ENCODE measurements at places on chromosomes 3 and 15. TPM values are rescaled to one million over a fixed set of nuclear protein-coding genes. Genes with fewer than 3 reads are reported as not detected.

FANCD2OS gene
- total RNA-seq, result not detected

DNA sequence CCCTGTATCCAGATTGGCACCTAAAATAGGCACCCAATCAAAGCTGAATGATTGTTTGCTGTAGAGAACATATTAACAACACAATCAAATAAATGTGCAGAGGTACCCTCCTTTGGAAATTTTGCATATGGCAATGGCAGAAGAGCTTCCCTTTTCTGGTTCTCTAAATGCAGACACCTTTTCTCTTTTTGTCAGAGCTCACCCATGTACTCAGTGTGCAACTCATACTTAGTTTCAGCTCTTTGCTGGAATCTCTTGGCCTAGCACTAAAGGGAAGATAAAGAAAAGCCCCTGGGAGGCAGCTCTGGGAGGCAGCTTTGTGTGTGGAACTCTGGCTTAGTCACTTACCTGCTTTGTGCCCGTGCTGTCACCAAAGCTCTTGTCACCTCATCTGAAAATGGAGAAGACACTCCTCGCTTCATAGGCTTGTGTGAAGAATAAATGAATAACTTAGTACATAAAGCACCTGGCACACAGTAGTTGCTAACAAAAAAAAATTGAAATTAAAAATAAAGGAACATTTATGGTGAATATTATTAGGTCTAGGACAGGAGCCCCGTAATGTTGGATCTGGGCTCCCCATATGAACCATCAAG, 28.8 kb downstream of the ST6GAL1 start:
- no peak for DNase-seq
- no peaks in the 10 kb centered on the region for H3K36me3 ChIP-seq
- no peak overlapping the region for H3K27ac ChIP-seq
- H3K4me3 ChIP-seq, result no peak overlapping the region

STT3B gene
- 89.9 TPM for total RNA-seq

GRCh38 chr15:29921130-29921601, 98.9 kb upstream of the TJP1 start:
- peaks cover 6% of the 10 kb centered on the region for H3K4me1 ChIP-seq
- H3K36me3 ChIP-seq, result no peaks in the 10 kb centered on the region
- no peak overlapping the region for H3K4me3 ChIP-seq
- H3K27me3 ChIP-seq, result no peaks in the 10 kb centered on the region
- peak; percentile 39 for DNase-seq

GRCh38 chr3:183500319-183500718, 55.2 kb downstream of the KLHL6 start:
- H3K27ac ChIP-seq, result no peak overlapping the region
- no peak for DNase-seq
- no peak overlapping the region for H3K4me3 ChIP-seq
- no peaks in the 10 kb centered on the region for H3K27me3 ChIP-seq
- H3K36me3 ChIP-seq, result no peaks in the 10 kb centered on the region

WDR49 gene
- 1.0 TPM for total RNA-seq

GRCh38 chr3:128442070-128442469, 24.6 kb downstream of the DNAJB8 start:
- H3K36me3 ChIP-seq, result no peaks in the 10 kb centered on the region
- H3K27me3 ChIP-seq, result no peaks in the 10 kb centered on the region
- DNase-seq, result no peak
- no peak overlapping the region for H3K27ac ChIP-seq
- H3K4me1 ChIP-seq, result no peaks in the 10 kb centered on the region

- peaks cover 9% of the 10 kb centered on the region for H3K4me1 ChIP-seq
- no peaks in the 10 kb centered on the region for H3K27me3 ChIP-seq
- H3K36me3 ChIP-seq, result no peaks in the 10 kb centered on the region
- no peak overlapping the region for H3K4me3 ChIP-seq
- H3K27ac ChIP-seq, result no peak overlapping the region
These were observed 60.8 kb downstream of the ZNF609 start for GRCh38 chr15:64521201-64521600.

All from kidney (tissue), 22 donors.